Cortex of kidney (tissue), 1 donor: ENCODE measurements at places on chromosomes 3 and 15.

- no peak for DNase-seq
These were observed 43.7 kb downstream of the BDH1 start for GRCh38 chr3:197511853-197512635.

- DNase-seq, result no peak
These were observed 13.7 kb upstream of the DPH6 start for GRCh38 chr15:35559683-35560082.

DNA sequence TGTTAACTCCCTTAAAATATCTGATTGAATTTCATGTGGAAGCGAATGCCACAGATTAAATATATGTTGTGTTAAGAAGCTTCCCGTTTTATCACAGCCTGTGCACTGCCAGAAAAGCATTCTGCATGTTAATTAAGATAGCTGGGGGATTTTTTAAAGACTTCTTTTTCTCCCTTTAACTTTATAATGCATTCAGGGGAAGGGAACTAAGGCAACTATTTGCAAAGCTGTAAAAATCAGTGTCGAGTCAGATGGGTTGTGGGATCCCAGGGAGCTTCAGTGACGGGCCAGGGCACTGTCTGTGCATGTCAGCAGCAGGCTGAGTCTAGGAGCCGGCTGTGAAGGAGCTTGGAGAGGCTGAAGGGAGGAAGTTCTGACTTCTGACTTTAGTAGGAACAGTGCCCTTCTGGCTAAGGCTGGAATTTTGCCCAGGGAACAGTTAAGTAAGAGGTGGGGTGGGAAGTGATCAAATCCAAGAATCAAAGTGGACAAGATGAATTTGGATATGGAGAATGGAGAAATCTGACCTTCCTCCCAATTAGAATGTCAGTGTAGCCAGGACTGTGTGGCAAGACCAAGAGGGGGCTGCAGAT, 77.7 kb downstream of the ABHD5 start:
- DNase-seq, result no peak

- no peak for DNase-seq
These were observed 155.7 kb downstream of the KLF13 start for GRCh38 chr15:31482122-31482922.

DNA sequence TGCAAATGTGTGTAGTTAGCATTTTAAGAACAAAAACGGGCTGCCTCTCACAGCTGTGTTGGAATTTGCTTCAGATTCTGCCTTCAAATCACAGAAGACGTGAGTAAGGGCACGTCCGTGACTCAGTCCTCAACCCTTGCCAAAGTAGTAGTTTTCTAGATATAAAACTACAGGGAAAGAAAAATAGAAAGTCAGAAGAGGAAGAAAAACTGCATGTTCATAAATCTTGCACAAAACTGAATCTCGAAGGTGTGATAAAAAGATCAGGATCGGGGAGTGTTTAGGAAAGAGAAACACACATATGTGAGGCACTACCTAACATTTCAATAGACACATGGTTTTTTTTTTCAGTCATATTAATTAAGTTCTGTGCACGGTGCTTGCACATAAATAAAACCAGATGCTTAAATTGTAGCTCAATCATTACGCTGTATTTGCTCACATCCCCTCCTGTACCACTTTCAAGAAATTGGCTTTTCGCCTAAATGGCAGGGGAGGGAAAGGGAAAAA, 71.7 kb downstream of the P3H2 start:
- no peak for DNase-seq

- no peak for DNase-seq
These were observed 168.5 kb downstream of the SV2B start for GRCh38 chr15:91268510-91268909.

GRCh38 chr3:128556907-128557306, 63.9 kb upstream of the GATA2 start:
- DNase-seq, result no peak

DNA sequence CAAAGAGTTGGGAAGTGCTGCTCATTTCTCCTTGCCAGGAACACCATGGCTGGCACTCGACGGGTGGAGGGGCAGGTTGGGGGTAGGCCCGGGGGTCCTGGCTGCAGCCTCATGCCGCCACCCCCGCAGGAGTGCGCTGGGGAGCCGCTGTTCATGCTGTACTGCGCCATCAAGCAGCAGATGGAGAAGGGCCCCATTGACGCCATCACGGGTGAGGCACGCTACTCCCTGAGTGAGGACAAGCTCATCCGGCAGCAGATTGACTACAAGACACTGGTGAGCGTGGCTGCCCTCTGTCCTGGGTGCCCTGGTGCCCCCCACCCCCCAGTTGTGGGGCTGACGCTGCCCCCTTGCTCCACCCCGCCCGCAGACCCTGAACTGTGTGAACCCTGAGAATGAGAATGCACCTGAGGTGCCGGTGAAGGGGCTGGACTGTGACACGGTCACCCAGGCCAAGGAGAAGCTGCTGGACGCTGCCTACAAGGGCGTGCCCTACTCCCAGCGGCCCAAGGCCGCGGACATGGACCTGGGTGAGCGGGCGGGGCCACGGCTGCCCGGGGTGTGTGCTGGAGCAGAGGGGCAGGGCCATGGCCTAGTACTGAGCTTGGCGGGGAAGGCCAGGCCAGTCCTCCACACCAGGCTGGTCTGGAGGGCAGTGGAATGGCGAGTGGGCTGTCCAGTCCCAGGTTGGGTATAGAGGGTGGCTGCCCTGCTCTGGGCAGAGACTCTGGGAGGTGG, 45.1 kb downstream of the PLXNA1 start:
- DNase-seq, result no peak

DNA sequence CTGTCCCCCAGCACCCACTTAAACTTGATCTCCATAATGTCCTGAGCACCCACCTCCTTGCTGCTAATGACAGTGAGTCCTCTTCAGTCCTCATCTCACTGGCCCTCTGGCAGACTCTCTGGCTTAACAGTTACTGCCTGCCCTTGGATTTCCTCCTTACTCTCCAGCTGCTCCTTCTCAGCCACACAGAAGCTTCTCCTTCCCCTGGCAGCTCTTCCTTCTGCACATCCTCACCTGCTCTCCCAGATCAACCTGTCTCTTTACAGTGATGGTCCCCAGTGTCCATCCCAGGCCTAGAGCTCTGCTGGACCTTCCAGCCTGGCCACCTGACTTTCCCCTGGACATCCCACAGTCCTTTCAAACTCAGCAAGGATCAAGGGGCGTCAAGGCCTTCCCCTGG, 47.4 kb upstream of the SMAD3 start:
- DNase-seq, result no peak

- DNase-seq, result no peak
These were observed 4.4 kb upstream of the RHO start for GRCh38 chr3:129524081-129524480.

GRCh38 chr15:50278496-50278895, 13.0 kb upstream of the HDC start:
- no peak for DNase-seq

DNA sequence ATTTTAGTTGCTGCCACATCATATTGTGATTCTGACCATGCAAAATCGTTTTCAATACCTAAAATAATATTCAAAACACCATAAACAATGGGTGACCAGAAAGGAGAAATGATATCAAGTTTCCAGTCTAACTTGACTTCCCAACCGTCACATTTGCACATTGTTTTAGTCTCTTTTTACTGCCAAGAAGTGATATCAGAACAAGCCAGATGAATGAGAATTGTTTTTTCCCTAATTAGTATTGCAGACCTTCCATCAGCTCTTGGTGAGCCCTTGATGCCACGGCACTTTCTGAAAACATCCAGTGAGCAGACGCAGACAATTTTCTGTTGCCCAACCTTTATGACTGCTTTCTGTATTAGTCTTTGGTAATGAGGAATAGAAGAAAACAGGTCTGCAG, 62.5 kb downstream of the SPATA16 start:
- no peak for DNase-seq

DNA sequence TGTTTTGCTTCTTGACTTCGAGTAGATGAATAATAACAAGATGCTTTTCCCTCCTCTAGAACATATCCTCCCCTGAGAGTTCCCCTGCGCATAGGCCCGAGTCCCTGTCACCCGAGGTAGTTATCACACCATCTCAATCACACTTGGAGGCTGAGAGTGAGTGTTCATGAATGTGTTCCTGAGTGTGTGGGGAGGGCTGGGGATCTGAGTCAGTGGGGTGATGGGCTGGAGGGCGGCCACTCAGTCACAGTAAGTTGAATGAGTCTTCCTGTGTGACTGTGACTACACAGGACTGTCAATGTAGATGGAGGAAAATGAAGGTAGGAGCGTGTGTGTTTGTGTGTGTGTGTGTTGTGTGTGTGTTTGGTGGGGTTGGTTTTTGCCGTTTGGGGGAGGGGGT, 71.0 kb downstream of the SETD5 start:
- DNase-seq, result no peak

DNA sequence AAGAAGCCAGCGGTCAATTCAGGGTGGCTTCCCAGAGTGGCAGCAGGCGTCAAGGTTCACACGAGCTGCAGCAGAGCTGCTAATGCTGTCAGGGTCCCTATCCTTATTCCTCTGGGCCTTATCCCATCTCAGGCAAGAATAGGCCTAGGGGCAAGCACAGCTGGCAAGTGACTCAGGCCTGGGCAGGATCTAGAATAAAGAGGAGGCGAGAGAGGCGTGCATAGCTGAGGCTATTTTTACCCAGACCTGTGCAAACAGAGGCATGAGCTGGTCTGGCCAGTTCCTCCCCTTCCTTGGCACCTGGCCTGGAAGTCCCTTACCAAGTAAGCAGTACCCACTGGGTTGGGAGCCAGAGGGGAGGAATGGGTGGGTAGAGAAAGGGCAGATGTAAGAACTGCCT, 12.2 kb upstream of the VIPR1 start:
- DNase-seq, result no peak

DNA sequence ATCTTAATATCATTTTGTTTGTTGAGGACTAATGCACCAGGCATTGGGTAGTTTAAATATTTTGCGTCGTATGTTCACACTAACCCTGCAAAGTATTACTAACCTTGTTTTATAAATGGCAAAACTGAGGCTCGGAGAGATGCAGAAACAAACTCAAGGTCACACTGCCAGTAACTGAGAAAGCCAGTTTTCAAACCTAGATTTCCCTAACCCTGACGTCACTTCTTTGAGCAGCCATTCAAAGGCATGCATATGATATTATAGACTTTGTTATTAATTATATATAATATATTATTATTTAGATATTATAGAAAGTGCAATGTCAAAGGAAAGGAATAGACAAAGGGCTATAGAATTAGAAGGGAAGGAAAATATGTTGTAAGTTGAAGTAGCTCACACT, 167.6 kb upstream of the EOMES start:
- DNase-seq, result no peak

DNA sequence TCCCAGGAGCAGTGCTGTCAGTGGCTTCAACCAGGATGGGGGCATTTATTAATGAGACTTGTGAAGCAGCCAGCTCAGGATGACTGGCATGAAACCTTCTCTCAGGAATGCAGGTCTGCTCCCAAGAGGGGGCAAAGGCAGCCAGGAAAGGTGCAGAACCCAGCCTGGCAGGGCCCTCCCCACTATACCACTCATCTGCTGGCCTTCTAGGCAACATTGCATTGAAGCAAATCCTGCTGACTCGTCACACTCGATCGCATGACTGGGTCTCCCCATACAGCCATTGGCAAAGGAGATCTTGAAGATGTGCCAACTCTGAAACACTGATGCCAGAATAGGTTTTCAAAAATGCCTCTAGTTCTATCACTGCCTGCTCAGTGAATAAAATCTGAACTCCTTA, 65.7 kb upstream of the CMTM7 start:
- DNase-seq, result no peak

DNA sequence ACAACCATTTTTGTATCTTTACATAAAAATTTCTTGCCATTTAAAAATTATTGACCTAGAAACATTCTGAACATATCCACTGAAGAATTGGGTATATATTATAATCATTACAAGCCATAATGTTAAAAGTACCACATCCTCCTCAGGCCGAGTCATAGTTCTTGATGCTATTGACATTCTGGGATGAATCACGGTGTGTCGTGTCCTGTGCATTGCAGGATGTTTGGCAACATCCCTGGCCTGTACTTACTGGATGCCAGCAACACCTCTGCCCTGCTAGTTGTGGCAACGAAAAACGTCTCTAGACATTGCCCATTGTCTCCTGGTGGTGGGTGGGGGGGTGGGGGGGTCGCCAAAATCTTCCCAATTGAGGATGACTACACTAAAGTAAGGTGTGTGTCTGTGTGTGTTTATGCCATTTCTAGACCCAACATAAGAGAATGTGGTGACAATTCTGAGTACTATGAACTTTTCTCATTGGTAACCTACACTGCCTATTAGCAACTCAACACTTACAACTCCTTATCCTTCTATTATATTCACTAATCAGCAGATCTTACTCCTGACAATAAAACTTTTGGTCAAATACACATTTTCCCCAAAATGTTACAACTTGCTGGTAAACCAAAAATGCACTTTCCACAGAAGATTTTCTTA, 471.6 kb downstream of the FOXP1 start:
- DNase-seq, result no peak

DNA sequence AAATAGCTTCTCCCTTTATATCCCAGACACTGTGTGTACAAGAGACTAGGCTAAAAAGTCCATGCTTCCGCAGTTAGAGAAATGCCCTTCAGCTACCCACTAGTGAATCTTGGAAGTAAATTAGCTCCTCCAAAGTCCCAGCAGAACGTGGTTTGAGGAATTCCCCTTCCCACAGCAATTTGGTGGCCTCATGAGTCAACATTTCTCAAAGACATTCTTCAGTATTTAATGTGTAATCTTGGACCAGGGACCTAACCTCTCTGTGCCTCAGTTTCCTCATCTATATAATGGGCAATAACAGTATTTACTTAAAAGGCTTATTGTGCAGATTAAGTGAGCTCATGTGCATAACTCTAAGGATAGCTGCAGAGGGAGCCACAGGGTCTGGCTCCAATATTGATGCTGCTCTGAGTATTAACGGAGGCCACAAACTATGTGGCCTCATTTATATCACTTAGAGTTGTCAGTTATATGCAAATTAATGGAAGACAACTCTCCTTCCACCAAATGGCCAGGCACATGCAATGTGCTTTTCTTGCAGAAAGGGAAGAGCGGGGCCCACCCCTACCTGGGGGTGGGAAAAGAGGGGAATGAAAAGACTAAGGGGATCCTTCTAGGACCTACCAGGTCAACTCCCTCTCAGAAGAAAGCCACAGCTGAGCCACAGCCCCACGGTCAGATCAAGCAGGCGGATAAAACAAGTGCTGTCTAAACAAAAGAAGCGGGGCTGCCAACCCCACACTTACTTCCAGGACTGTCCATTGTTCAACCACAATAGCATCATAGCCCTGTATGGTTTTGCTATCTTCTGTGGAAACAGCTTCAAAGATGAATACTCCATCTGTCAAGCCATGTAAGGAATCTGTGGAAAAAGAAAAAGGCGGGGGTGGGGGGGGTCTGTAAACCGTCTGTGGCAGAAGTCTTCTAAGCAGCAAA, 92.4 kb downstream of the OXNAD1 start:
- no peak for DNase-seq

- DNase-seq, result no peak
These were observed 70.9 kb downstream of the IGSF11 start for GRCh38 chr3:118963711-118964110.

GRCh38 chr15:52502608-52503007, 26.1 kb downstream of the MYO5A start:
- DNase-seq, result no peak

- DNase-seq, result no peak
These were observed 23.9 kb downstream of the VGLL3 start for GRCh38 chr3:86967062-86967461.
